GM20000 (cell line): ENCODE measurements at places on chromosomes 5 and 9.
A peak's percentile ranks its signal among the peaks of the same experiment; 100 is the strongest.

GRCh38 chr5:102794677-102795331 is 39.7 kb downstream of the PAM start:
- no peak for DNase-seq

- no peak for DNase-seq
These were observed 556.7 kb upstream of the GRIN3A start for GRCh38 chr9:102295188-102295587.

DNA sequence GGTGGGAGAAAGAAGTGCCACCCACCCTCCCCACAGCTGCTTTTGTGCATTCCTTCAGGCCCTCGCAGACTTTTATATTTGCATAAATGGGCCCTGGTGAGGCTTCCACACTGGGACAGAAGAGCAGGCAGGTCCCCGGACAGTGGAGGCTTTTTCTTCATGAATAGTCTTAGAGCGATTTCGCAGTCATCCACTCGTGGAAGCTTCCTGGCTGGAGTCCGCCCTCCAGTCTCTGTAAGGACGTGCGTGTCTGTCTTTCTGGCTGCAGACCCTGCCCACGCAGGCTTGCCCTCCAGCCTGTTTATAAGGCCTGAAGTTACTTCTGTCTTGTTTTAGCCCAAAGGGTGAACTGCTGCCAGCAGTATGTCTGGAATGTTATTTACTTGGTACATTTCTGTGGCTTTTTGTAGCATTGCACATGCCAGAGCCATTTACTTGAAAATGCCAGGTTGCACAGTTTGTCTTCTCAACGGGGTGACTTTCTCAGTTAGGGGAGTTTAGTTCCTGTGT is 195.7 kb downstream of the AOPEP start:
- DNase-seq: no peak

- peak; percentile 19 for DNase-seq
These were observed 2.0 kb downstream of the MZB1 start for GRCh38 chr5:139387611-139388197.

GRCh38 chr5:150568663-150569062 is 60.7 kb downstream of the NDST1 start:
- no peak for DNase-seq

- DNase-seq: no peak
These were observed 212.5 kb downstream of the CFAP90 start for GRCh38 chr5:7638456-7638855.

- no peak for DNase-seq
These were observed 20.9 kb downstream of the DUSP1 start for GRCh38 chr5:172749881-172750633.

DNA sequence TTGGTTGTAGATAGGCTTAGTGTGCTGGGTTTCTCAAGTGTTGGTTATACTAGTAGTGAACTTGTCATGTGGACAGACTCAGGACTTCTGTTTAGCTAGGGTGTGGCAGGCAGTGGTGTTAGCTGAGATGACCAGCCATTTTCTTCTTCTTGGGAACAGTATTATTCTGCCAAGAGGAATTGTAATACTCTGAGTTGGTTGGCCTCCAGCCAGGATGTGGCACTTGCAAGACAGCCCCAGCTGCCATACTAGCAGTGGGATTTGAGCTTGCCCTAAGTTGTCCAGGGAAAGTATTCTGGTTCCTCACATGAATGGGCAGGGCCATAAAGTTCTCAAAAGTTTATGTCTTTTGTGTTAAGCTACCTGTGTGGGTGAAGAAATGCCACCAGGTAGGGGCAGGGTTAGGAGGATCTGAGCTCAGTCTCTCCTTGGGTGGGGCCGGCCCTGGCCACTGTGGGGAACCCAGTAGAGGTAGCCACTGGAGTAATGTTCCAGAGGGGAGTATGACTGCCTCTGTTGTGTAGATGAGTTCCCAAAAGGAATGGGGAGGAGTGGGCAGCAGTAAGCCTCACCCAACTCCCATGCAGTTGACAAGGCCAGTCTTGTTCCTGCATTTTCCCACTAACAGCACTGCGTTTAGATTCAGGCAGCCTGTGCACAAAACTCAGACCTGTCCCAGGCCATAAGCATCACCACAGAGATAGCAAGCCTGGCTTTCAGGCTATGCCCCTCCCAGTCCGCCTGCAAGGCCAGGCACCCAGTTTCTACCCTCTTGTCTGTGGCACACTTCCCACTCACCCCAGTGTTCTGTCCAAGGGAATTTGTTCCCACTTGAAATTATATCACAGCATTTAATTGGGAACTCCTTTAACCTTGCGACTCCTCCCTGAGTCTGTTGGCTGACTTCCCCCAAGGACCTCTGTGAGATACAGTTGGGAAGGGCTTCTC is 250.7 kb downstream of the ANXA1 start:
- no peak for DNase-seq

- DNase-seq: no peak
These were observed 260.1 kb upstream of the CDH18 start for GRCh38 chr5:20248118-20248517.

DNA sequence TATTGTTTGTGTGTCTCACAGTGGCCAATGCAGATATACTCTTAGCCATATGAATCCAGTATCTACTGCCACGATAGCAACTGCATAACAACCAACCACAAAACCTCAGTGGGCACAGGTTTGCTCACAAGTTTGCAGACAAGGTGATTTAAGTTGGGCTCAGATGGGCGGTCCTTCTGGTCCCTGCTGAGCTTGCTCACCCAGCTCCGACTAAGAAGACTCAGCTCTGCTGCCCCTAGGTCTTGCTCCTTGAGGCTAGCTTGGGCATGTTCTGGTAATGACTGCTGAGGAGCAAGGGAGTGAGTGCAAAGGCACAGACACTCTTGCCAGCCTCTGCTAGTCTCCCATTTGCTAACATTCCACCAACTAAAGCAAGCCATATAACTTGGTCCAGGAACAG is 52.6 kb downstream of the MTX3 start:
- no peak for DNase-seq
